ENCODE measurements at places on chromosomes 5 and 9.

GRCh38 chr5:82058710-82059109, 86.9 kb downstream of the ATG10 start:
- DNase-seq = no peak

GRCh38 chr5:95730011-95730700, 980 bp upstream of the RHOBTB3 start:
- DNase-seq = no peak

GRCh38 chr9:134585746-134586706, 55.6 kb upstream of the COL5A1 start:
- DNase-seq = no peak

DNA sequence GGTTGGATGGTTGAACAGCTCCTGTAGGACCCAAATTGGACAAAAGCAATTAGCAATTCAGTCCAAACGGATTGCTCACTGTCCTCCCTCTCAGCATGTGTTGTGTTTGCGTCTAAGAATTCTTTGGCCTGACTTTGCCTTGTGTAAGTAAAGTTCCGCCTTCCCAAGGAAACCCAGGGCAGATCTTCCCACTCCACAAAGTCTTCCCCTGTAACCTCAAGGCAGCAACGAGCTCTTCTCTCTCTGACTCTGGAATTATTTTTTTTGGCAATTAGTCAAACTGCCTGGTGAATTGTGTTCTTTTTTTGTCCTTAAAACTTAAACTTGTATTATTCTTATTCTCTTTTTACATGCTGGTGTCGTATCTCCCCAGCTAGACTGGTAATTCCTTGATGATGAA, 20.7 kb upstream of the BASP1 start:
- no peak for DNase-seq

DNA sequence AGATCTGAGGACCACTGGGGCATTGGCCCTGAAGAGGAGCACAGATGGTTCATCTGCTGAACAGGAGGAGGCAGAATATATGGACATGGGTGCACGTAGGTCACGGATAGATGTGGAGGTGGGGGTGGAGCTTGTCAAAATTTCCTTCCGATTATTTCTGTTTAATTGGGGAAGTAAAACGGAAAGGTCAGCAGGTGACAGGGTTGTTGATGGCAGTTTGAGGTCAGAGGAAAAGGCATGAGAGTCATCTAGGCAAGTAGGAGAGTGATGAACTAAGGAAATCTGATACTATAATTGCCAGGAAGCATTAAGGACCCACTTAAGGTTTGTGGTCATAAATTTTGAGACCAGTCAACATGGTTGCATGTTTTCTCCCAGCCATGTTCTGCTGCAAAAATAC, 8.4 kb upstream of the FAM81B start:
- DNase-seq = no peak

- DNase-seq = no peak
Observed at GRCh38 chr5:172658961-172659501, 18.0 kb downstream of the NEURL1B start.

GRCh38 chr5:33361781-33362180, 79.0 kb upstream of the TARS1 start:
- no peak for DNase-seq

DNA sequence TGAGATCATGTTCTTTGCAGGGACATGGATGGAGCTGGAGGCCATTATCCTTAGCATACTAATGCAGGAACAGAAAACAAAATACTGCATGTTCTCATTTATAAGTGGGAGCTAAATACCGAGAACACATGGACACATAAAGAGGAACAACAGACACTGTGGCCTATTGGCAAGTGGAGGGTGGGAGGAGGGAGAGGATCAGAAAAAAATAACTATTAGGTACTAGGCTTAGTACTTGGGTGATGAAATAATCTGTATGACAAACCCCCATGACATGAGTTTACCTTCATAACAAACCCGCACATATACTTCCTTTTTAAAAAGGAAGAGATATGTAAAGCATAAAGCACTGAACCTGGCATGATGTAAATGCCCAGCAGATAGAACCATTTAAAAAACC, 99.0 kb downstream of the MEGF10 start:
- DNase-seq = no peak

- no peak for DNase-seq
Observed at GRCh38 chr9:120894321-120895148, 17.5 kb upstream of the PHF19 start.

GRCh38 chr9:69578026-69578425, 94.1 kb downstream of the APBA1 start:
- DNase-seq = no peak

DNA sequence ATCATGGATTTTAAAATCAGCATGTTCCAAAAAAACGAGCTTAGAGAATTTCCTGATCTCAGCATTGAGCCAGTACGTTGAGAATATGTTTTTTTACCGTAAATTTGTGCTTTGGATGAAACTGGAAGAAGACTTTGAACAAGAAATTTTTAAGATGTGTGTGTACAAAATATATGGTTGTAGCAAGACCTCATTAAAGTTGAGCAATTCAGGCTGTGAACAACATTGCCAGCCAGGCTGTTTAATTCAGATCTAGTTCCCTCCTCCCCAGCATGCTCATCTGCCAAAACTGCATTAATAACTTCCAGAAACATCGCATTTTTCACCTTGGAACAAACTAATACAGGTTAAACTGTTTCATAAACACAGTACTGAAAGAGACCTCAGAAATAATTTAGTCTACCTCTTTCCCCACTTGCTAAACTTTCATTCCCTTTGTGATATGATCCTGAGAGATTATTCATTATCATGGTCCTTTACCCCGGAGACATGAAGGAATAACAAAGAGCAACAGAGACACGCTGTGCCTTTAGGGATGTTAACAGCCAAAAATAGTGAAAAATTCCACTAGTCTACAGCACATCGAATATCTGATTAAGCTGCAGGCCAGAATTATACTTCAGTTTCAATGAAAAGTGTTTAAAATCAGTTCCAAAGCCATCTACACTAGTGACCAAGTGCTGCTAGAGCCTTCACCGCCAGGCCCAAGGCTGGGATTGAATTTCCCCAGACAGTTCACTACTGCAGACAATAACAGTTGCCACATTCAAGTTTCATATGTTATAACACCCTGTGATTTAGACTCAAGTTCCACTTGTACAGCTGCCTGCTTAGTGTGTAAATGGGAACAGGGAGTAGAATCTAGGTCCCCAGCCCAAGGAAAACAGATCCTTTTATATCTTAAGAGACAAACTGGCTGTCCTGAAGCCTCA, 89.6 kb downstream of the EFNA5 start:
- no peak for DNase-seq

DNA sequence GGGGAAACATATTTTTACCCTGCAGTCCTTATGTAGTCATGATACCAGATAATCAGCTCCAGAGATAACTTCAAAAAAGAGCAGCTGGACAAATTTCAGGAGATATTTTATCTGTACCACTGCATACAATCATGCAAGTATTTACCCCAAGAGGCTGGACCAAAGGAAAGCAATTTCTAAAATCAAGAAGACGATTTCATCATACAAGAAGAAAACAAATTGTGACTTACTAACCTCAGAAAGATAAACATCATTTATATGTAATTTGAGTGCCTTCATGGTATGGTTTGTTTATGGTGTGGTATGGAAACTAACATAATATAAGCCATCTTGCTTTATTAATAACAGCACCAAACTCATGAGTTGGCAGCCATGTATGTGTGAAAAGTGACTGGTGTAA, 603.6 kb downstream of the PSAT1 start:
- no peak for DNase-seq

DNA sequence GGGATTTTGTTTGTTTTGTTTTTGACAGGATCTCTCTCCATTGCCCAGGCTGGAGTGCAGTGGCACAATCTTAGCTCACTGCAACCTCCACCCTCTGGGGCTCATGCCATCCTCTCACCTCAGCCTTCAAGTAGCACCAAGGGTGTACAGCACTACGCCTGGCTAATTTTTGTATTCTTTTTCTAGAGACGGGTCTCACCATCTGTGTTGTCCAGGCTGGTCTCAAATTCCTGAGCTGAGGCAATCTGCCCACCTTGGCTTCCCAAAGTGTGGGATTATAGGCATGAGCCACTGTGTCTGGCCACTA, 7.3 kb downstream of the GCNT1 start:
- no peak for DNase-seq

- DNase-seq = no peak
Observed at GRCh38 chr5:104062621-104063377, 500.2 kb upstream of the NUDT12 start.
